Stimulated activated CD4-positive, alpha-beta T cell treated with anti-CD3 and anti-CD28 coated beads, Interleukin-4, amount 100 ng/mL, for 48 hours (primary cell): ENCODE measurements at places on chromosomes 6 and 20.
A peak's percentile ranks its signal among the peaks of the same experiment; 100 is the strongest.

DNA sequence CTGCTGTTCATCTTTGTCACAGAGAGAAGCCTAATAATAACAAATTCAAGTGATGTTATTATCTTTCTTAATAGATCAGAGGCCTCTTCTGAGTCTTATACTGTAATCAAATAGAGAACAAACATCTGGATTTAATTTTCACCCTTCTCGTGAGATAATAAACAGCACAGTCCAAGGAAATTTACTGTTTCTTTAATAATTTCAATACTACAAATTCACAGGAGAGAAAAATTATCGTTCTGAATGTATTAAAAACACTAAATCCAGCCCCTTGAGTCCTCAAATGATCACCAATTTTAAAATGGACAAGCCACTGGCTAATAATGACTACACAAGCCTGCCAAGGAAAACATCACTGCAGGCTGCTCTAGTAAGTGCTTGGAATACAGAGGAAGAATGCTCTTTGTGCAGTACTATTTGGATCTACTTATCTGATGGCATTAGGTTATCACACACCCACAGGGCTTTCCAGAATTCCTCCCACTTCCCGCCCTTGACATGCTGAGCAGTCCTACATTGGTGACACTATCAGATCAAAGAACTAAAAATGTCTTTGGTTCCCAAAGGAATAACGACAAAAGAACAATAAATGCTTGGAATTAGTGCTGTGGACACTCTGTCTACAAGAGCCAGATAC is 38.1 kb downstream of the SYNE1 start:
- no peak for DNase-seq

GRCh38 chr6:166335378-166336302 is 6.7 kb downstream of the SFT2D1 start:
- DNase-seq, result no peak

DNA sequence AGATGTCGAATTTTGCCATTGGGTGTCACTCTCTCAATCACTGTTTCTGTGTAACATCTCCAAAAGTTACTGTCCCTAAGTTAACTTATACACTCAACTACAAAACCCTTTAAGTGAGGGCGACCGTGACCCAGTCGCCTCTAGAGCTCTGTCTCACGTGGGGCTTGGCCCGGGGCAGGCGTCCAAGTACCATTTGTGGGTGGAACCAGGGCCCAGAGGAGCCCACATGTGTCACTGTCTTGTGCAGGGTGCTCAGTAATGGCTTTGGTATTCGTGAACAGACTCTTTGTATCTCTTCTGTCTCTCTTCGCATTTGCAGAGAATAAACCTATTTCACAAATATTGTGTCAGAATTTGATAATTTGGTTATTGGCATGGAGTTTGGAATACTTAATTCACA is 109.9 kb upstream of the THBS2 start:
- DNase-seq, result no peak

- peak; percentile 37 for DNase-seq
These were observed 19.4 kb upstream of the TUBB2A start for GRCh38 chr6:3176562-3177355.

DNA sequence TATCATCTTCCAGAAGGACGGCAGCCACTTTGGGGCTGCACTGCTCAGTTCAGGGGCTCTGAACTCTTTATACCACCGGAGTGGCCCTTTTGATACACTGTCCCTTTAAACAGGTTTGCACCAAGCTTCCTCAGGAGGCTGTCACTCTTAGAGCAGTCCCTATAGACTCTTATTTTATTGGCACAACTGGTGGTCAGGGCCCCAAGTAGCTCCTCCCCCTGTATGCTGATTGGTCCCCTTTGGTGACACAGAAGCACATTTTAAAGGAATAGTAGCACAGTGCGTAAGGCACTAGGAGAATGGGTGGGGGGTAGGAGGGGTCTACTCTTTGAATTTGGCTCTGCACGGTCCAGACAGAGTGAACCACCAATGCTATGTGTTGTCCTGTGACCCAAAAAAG is 122.6 kb upstream of the MLN start:
- no peak for DNase-seq

DNA sequence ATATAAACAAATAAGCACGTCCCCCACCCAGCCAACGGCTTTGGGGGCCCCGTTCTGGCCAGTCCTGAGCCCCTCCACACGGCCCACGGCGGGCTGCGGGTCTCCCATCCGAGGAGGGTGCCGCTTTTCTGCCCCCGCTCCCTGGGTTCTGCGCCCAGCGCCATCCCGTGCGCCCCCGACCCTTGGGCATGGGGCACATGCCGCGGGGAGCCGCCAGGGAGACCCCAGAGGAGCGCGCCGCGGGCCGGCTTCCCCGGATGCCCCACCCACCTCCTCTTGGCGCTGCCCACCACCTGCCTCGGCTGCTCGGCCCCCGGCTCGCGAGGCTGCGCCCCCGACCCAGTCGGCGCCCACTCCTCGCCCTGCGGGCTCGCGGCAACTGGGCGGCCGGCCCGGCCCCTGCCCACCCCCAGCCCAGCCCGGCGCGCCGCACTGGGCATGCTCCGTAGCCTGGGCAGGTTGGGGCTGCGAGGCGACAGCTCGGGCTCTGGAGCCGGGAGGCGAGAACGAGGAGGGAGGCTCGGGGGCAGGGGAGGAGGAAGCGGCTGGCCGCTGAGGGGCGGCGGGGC is 570 bp upstream of the PLCB4 start:
- no peak for DNase-seq

DNA sequence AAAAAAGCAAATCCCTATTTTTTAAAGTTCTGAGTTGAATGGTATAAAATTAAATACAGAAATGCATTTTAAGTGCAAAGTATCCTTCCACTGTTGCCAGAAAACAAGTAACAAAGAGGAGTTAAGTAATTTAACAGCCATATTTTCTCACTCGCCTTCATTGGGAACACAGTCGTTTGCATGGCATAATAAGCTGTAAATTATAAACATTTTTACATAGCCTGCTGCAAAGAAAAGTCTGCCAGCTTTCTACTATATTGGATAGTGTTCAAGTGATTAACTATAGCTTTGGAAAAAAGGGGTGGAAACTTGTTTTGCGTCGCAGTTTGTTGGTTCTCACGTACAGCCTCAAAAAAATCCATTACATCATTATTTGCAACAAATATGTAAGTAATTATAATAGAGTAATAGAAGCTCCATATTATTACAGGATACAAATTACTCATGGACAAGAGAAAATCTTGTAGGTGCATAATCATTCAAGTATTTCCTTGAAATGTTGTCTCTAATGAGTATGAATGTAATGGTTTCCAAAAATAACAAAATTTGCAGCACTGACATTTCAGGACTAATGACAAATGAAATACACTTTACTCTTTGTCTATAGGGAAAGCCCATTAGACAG is 139.3 kb downstream of the PDSS2 start:
- no peak for DNase-seq

DNA sequence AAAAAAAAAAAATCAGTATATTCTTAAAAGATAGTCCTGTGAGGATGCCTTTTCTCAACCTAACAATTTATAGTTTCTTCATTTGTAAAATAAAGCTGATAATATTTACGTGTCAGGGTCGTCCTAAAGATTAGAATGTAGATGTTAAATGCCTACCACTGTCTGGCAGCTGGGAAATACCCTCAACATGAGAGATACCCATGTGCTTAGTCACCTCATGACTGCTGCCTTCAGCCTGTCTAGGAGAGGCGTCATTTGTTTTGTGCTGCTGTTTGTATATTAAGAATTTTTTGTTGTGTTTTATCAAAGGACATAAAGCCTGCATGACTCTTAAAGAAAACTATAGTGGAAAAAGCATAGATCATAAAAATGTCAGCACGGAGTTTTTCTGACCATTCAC is 9.5 kb downstream of the FAM120B start:
- no peak for DNase-seq

- DNase-seq, result no peak
These were observed 236.6 kb downstream of the SLC24A3 start for GRCh38 chr20:19449051-19449450.

DNA sequence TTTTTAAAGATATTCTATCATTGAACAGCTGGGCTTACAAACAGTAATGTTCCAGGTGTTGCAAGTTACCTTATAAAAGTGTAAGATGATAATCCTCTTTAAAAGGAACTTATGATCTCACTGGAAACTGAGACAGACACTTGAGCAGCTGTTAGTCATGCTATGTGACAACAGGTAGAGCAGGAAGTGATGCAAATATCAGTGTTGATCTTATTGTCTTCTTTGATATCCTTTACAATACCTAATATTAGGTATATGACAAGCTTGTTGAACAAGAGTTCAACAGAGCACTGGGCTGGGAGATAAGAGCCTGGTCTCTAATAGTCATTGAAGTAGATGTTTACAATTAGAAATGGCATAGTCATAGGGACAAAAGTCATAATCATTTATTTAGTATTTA is 150.0 kb downstream of the UBE3D start:
- no peak for DNase-seq

GRCh38 chr6:9064156-9064555 is 628.8 kb upstream of the SLC35B3 start:
- DNase-seq, result no peak

DNA sequence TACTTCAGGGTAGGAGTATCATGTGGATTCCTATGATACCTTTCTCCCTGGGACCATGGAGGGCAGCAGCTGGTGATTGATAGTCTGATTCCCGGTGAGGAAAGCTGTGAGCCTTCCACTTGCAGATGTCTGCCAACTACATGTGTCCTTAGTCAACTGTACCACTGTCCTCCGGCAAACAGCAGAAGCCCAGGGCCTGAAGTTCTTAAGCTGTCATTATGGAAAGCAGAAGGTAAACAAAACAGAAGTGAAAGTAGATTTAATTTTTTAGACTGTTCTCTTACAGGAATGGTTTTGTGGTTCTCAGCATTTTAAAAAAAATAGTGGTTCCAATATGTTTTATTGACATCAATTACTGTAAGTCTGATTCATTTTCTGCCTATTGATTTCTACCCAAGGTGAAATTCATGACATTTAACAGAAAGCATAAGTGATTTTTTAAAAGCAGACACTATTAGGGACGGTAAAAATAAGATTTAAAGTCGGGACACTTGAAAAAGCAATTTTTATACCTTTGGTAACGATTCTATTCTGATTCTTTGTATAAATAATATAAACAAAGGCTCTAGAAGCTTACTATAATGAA is 36.6 kb downstream of the PTPN1 start:
- DNase-seq, result no peak

GRCh38 chr20:23926526-23926880 is 47.0 kb upstream of the CST5 start:
- no peak for DNase-seq

- DNase-seq, result no peak
These were observed 180.5 kb downstream of the OGFRL1 start for GRCh38 chr6:71468841-71469700.

- DNase-seq, result no peak
These were observed 52.9 kb upstream of the FABP7 start for GRCh38 chr6:122726649-122727048.

DNA sequence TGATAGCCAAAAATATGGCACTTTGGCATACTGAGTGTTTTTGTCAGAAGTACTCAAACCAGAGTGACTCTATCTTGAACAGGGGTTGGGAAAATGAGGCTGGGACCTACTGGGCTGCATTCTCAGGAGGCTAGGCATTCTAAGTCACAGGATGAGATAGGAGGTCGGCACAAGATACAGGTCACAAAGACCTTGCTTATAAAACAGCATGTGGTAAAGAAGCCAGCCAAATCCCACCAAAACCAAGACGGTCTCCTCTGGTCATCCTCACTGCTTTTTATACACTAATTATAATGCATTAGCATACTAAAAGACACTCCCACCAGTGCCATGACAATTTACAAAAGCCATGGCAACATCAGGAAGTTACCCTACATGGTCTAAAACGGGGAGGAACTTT is 985.1 kb downstream of the HACE1 start:
- no peak for DNase-seq

DNA sequence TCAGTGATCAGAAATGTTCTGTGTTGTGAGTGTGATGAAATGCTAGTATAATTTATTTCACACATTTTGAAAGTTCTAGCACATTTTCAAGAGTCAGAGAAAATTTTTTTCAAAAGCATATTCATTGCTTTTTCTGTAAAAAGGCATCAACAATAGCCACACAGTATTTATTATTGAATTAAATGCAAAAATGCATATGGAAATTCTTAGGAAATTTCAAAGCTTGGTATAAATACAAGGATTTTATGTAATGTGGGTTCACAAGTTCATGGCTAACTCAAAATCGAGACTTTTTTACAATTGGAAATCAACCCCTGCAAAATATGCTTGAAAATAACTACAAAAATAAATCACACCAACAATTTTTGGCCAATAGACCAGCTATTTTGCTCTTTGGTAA is 302.0 kb upstream of the ECI2 start:
- no peak for DNase-seq

- no peak for DNase-seq
These were observed 96.1 kb downstream of the FOXO3 start for GRCh38 chr6:108656836-108657235.
